ENCODE measurements at places on chromosomes 2 and 18.

GRCh38 chr2:100900156-100900795, 80.3 kb downstream of the NPAS2 start:
- no peak for DNase-seq

DNA sequence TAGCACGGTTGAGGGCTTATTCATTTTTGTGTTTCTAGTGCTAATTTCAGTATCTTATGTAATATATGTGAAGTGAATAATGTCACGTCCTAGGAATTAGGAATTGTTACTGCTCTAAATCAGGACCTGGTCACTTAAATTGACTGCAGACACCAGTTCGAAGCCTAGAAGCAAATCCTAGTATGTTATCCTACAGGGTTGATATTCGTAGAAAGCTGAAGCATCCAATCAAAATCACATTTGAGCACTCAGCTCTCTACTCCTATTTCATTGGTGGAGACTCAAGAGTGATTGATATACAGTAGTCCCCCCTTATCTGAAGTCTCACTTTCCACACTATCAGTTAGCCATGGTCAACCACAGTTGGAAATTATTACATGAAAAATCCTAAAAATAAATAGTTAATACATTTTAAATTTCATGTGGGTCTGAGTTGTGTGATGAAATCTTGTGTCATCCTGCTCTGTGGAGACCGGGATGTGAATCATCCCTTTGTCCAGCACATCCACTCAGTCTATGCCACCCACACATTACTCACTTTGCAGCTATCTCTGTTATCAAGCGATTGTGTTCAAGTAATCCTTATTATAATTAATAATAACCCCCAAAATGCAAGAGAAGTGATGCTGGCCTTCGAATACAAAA, 35.2 kb upstream of the SCN9A start:
- no peak for DNase-seq

DNA sequence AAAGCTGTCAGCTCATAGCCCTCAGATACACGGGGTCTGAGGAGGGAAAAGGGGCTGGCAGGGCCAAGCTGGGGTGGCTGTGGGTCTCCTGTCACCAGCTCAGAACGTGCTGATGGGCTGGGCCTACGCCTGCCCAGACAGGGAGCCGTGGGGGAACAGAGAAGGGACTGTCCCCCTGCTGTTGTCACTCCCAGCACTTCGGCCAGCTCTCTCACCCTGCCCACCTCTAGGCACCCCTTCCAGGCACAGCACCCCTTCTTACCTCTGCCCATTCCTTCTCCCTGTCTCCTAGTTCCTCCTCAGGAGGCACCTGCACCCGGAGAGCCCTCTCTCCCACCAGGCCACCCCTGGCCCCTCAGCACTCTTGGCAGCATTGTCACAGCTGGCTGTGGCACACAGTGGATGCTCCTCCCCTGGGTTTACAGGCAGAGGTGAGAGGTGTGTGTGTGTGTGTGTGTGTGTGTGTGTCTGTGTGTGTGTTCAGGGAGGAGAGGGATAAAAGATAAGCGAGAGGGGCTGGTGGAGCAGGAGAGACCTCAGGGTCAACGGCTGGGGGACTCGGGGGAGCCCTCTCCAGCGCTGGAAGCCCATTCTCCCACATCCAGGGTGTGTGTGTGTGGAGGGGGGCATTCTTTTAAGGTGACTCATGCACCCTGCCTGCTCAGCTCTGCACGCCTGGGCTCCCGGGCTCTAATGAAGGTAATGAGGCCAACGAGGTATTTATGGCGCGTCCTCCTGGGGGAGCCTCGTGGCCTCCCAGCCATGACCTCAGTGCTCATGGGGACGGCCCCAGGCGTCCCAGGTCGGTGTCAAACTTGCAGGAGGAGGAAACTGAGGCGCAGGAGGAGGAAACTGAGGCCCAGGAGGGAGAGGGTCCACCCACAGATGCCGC, 66.1 kb upstream of the SMAD7 start:
- no peak for DNase-seq

DNA sequence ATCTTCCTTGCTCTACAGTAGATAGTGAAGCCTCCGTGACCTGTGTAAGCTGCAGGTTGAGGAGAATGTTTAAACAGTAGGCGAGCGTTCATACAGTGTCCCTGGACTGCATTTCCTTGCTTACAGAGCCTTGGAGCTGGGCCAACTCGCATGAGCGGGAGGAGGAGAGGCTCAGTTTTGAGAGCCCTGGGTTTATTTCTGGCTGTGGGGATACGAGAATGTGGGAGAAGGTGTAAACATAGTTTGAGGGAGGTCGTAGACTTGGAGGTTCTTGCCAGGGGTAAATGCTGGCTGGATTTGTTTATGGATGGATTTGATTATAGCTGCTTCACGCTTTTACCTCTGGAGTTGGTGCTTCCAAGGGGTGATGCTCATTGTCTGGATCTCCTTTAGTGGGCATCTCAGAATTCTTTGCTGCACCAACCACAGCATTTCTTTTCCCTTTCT, 20.8 kb downstream of the CRIM1 start:
- DNase-seq: no peak

DNA sequence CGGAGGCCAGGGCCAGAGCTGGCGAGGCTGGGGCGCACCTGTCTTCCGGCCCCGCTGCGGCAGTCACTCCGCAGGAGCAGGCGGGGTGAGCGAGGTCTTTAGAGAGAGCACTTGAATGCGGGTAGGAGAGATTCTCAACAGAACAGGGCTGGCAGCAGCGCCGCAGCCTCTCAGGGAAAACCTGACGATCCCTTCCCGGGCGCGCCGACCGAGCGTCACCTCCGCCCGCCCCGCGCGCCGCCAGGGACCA, 526 bp downstream of the PRKRA start:
- no peak for DNase-seq

DNA sequence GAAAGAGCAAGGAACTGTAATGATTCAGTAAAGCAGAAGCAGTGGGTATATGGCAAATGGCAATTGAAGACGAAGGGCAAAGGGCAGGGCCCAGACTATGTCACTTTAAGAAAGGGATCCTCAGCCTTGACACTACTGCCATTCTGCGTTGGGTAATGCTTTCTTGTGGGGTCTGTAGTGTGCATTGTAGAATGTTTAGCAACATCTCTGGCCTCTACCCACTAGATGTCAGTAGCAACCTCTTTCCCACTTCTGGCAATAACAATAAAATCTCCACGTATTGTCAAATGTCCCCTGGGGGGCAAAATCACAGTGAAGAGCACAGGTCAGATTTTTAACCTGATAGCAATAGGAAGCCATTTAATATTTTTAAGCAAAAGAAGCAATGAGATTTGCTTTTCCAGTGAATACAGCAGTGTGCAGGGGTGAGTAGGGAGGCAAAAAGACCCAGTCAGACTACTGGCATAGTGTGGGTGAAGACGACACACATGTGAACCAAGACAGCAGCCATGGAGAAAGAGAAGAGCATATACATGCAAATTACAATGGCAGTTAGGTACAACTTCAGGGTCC, 209.5 kb downstream of the DYM start:
- no peak for DNase-seq

DNA sequence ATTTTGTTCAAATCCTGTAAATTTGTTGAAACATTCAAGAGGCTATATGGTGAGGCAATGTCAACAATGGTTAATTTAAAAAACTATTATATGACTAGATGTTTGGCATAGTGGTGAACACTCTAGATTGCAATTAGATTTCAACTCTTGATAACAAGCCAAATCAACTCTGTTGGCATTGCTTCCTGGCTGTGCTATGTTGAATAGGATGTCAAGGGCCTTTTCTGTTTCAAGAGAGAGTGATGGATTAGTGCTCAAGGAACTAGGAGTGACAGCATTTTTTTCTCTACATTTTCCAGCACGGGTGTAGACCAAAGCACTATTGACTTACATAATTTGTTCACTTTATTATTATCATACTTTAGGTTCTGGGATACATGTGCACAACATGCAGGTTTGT, 172.4 kb upstream of the KCNH7 start:
- DNase-seq: no peak

- no peak for DNase-seq
Measured at GRCh38 chr18:75142677-75143076, 66.3 kb downstream of the PTGR3 start.

GRCh38 chr2:239396881-239397681, 3.7 kb downstream of the HDAC4 start:
- DNase-seq: no peak

- DNase-seq: no peak
Measured at GRCh38 chr2:71546275-71546638, 92.9 kb downstream of the DYSF start.

DNA sequence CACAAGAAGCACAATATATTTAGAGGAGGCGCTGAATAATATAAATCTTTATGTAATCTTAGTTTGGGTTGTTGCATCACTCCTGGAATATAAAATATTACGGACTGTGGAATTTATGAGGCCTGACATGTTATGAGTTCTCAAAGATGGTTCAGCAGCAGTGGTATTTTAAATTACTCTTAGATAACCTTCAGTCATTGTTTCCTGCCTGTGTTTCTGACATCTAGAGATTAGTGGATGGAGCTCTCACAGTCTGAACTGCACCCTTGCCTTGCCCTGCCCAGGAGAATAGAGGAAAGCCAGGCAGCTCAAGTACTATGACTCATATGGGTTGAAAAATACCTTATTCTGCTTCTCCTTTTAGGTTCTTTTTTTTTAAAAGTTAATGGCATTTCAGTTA, 70.0 kb downstream of the ACSL3 start:
- no peak for DNase-seq

DNA sequence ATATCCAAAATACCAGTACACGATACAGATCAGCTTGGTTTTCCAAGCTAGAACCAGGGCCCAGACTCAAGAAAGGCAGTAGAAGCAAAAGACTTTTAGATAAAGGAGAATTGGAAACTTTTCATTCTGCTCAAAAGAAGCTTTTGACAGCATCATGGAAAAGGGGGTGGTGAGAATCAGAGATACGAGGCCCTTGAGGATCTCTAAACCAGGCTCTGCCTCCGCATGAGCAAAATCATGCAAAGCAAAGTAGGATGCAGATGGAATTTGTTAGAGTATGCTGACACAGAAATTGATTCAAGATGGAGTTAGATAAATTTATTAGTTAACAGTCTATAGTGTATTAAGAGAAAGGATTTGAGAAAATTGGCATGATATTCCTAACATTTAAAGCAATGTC, 39.8 kb downstream of the FAM98A start:
- no peak for DNase-seq

DNA sequence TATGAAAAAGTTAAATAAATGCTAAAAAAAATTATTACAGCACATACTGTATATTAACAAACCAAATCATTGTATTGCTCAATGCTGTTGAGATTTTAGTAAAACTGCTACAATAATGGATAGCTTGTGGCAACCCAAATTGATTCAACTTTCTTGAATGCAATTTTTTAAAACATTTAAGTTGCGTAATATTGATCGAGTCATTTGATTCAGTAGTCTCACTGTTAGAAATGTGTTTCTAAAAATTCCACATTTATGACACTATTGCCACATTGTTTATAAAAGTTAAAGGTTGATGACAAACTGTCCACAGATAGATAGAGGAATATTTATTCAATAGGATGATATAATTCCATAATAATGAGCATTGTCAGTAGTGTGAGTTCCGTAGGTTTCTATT, 640.7 kb upstream of the CRIM1 start:
- no peak for DNase-seq

DNA sequence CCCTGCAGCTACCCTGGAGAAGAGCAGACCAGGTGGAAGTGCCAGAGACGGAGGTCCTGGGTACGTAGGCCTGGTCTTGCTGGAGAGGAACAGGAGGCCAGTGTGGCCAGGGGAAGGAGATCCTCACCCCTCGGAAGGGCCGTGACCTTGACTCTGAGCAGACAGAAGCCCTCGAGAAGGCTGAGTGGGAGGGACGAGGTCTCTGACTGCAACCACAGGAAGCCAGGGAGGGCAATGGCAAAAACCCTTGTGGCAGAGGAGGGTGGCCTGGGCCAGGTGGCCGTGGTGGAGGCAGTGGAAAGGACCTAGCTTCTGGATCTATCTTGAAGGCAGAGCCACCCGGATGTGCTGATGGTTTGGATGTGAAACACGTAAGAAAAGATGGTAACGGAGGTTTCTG, 28.1 kb downstream of the THAP4 start:
- no peak for DNase-seq

- DNase-seq: no peak
Measured at GRCh38 chr2:185674232-185674631, 64.4 kb upstream of the FSIP2 start.

DNA sequence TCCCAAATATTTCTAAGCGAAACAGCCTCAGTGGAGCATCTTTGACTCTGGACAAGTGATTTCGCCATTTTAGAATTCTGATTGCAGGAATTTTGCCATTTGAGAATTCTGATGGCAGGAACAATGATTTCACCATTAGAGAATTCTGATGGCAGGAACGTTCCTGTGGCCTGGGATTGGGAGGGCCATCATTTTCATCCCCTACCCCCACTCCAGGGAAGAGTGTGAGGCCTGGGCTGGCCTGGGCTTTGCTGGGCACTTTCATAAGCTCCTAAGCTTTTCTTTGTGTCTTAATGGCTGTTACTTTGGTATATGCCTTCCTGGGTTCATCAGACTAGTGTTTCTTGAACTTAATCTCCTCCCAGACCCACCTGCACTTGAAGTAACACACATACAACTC, 129.3 kb upstream of the EPAS1 start:
- no peak for DNase-seq

DNA sequence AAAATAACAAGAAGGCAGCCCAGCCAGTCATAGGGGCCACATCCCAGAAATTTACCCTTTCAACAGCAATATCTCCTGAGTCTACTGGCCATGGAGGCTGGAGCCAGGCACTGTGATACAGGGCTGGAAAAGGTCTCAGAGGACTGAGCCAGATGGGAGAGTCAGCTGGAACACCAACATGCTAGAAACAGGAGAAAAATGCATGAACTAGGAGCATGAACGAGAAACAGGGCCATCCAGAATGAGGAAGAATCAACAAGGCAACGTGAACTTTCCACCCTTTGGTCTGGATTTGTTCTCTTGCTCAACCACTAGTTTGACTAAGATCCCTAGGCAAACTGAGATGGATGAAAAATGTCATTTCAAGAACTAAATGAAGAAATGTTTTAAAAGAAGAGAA, 13.1 kb downstream of the PID1 start:
- no peak for DNase-seq

DNA sequence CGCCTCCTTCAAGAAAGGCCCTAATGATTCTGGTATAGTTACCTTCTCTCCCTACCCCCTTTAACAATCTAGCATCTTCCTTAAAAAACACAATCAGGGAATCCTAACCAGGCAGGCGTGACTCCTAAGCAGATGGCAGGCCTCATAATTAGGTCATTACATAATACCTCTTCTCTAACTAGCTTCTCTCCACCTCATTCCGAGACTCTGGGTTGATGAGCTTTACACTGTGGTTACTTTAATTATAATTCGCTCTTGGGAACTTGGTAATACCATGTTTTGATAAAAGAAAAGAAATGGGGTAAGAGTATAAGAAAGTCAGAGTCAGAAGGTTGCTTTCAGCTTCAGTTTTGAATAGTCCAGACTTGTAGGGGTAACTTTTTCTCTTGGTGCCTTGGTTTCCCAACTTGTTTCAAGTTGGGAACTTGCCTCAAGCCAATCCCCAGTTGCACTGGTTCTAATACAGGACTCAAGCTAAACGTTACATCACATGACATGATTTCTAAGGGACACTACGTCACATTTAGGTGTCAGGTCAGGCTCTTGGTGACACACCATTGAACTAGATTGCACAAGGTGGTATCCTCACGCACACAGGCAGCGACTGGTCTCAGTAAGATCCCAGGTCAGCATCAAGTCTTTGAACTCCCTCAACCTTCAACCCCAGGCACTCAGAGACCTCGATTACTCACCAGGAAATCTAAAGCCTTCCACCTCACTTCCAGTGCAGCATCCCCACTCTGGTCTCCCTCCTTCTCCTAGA, 59.2 kb downstream of the AAK1 start:
- DNase-seq: no peak

Measured in activated B cell treated with CpG ODN at 0.5 μM for 24 hours (primary cell).